ENCODE measurements at places on chromosomes 12 and 14. TPM values are rescaled to one million over a fixed set of nuclear protein-coding genes. Genes with fewer than 3 reads are reported as not detected.

- DNase-seq: no peak
These were observed 1.4 kb downstream of the KRT5 start for GRCh38 chr12:52518574-52519386.

DNA sequence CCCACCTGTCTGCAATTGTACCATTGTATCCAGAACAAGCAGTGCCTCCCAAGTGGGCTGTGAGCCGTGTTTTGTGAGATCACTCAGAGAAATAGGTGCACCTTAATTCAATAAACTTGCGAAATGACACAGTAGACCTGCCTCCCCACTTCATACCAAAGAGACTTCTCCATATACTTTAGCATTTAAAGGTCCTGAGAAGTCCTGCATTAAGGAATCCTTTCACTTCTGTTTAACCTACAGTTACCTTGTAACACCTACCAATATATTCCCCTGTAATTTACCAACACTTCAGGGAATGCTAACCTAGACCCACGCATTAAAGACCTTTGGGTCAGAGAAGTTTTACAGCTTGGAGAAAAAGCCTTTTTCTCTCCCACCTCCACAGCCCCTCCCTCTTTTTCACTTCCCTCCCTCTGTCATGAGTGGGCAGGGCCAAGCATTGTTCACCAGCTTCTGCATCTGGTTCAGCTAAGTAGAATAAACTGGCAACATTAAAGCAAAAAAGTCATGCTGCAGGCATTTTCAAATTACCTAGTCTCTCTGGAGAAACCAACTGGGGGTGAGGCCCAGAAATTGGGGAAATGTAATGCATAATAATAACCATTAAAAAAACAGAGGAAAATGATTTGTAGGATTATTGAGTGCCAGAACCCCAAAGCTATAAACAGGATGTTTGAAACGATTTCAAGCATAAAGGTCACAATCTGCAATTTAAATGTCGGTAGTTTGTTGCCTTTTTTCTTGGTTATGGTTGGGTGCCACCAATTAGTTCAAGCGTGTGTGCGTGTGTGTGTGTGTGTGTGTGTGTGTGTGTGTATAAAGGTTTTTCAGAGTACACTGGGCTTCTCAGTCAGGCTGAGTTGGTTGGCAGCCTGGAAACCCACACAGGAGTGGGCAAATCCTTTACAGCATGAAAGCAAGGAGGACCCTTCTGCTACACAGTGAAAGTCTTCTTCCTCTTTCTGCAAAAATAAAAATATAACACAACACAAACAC, 13.7 kb upstream of the WSCD2 start:
- DNase-seq: no peak

DNA sequence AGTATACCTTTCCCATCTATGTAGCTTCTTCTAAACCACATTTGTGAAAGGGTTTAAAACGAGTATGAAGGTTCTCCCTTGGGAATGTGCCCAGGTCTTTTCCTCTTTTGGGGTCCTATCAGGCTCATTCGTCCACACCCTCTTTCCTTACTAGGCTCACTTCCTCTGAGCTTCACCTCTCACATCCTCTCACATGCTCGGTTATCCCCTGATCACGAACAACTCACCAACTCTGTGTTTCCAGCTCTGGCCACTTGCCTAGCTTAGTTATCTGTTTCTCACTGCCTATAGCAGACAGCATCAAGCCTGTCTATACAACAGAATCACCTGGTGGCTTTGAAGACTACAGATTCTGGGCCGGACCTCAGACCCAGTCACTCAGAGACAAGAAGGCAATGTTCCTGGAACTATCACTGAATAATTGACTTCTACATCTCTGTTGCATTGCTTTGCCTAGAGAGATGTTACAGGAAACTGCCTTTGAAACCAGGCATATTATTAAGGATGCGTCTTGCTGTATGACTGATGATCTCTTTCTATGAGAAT, 158.2 kb downstream of the FOXN3 start:
- no peak for DNase-seq

GRCh38 chr14:48936849-48937248, 649.3 kb downstream of the RPS29 start:
- DNase-seq: peak; percentile 72

DNA sequence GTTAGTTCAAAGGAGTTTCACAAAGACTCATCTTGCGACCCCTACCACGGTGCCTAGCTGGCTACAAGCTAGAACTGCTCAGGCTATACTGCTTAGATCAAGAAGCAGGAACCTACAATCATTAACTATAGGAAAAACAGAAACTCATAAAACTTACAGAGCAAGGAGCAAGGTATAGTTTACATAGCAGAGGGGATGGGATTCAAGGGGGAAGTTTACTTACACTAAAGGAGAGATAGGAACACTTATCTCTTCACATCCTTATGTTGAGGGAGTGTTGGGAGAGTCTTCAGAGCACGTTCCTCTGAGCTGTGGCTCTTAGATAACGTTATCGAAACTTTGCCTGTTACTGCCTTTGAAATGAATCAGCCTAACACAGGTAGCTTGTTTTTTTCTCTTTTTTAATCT, 58.1 kb downstream of the FSCB start:
- DNase-seq: no peak

DNA sequence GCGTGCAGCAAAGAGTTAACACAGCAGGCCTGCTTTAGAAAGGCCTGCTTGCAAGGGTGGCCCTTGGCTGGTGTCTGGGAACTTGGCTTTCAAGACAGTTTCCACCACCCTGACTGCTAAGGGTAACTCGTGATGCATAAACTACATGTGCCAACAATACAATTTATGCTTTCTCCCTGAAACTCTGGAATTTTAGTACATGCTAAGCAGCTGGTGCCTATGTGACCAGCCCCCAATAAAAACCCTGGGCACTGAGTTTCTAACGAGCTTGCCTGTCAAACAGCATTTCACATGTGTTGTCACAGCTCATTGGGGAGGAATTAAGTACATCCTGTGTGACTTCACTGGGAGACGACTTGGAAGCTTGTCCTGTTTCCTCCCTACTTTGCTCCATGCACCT, 133.1 kb downstream of the SLC5A8 start:
- DNase-seq: no peak

- no peak for DNase-seq
These were observed 8.1 kb upstream of the STX2 start for GRCh38 chr12:130847112-130847511.

DNA sequence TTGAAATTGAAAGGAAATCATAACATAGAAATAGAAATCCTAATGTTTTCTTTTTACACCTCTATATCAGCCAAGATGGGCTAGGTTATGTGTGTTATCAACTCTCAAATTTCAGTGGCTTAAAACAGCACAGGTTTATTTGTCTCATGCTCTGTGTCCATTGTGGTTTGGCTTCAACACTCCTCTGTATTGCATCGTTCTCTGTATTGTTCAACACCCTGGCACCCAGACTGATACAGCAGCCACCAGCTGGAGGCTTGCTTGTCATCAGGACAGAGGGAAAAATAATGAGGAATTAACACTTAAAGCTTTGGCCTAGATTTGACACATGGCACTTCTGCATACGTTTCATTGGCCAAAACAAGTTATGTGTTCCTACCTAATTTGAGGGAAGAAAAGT, 234.2 kb upstream of the ARHGAP5 start:
- DNase-seq: no peak

Gene DAZAP2
- 362 TPM for total RNA-seq

Gene FAM186B
- total RNA-seq: not detected

Gene NGB
- not detected for total RNA-seq

Gene MLXIP
- 14.8 TPM for total RNA-seq

Gene GEMIN2
- 92.3 TPM for total RNA-seq

Gene PLCZ1
- total RNA-seq: not detected

Gene GPR162
- total RNA-seq: not detected

Gene RILPL1
- total RNA-seq: not detected

Data from Karpas-422 (cell line).